H9 (cell line): ENCODE measurements at places on chromosomes 5 and 9.

GRCh38 chr5:168624850-168625364, 45.7 kb upstream of the PANK3 start:
- no peak for DNase-seq

DNA sequence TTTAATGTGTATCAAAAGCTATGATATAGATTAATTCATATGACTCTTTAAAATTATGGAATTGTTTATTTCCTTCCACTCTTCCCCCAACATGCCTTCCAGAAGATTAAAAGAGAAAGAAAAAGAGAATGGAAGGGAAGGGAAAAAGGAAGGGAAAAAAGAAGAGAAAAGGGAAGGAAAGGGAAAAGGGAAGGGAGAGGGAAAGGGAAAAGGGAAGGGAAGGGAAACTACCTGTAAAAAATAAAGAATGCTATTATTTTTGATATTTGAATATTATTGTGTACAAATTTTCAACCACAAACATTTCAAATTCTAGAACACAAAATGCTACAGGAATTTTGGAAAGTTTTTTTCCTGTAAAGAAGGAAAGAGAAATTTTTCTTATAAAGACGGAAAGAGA, 281.7 kb downstream of the SLCO4C1 start:
- no peak for DNase-seq

DNA sequence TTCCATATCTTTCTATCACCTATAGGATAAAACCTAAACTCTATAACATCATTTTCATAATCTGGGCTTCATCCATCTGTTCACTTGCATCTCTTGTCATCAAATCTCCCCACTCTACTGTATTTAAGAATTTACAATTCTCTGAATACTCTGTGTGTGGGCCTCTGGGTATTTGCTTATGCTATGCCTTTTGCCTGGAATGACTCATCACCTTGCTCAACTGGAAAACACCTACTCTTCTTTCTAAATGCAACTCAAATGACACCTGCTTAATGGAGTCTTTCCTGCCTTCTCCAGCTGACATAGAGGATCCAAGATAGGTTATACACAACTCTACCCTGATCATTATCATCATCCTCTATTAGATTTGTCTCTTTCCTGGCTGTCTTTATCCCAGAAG, 421.7 kb downstream of the SPATA31D1 start:
- no peak for DNase-seq

- DNase-seq, result no peak
Measured at GRCh38 chr5:129698661-129699060, 49.2 kb upstream of the MINAR2 start.

- peak; percentile 62 for DNase-seq
Measured at GRCh38 chr9:1005043-1005667, 28.7 kb downstream of the DMRT3 start.

DNA sequence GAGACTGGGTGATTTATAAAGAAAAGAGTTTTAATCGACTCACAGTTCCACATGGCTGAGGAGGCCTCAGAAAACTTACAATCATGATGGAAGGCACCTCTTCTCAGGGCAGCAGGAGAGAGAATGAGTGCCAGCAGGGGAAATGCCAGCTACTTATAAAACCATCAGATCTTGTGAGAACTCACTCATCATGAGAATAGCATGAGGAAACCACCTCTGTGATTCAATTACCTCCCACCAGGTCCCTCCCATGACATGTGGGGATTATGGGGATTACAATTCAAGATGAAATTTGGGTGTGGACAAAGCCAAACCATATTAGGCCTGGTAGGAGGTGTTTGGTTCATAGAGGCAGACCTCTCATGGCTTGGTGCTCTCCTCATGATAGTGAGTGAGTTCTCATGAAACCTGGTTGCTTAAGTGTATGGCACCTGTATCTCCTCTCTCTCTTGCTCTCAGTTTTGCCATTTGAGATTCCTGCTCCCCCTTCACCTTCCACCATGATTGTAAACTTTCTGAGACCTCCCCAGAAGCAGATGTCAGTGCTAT, 39.8 kb downstream of the GAPT start:
- DNase-seq, result no peak

- DNase-seq, result no peak
Measured at GRCh38 chr5:172923539-172923938, 35.7 kb upstream of the RPL26L1 start.

DNA sequence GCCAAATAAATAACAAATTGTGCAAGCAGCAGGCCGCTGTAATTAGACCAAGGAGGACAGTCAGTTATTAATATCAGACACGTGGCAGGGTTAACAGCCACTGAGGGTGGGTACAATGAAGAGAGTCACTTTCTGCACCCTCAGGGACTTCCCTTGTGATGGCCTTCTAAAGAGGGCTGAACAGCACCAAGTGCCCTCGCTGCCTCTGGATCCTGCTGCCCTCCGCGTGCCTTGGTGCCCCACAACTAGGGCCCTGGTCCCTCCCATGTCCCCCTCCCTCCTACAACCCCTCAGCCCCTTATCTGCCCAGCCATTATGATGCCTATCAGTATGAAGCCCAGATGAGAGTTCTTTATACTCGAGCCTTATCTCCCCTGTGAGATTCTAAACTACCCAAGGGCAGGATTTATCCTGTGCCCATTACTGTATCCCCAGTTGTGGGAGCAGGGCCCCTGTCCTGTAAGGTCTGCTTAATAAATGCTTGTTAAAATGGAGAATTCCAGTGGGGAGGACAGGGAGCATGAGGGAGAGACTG, 37.3 kb downstream of the PCDH1 start:
- no peak for DNase-seq

DNA sequence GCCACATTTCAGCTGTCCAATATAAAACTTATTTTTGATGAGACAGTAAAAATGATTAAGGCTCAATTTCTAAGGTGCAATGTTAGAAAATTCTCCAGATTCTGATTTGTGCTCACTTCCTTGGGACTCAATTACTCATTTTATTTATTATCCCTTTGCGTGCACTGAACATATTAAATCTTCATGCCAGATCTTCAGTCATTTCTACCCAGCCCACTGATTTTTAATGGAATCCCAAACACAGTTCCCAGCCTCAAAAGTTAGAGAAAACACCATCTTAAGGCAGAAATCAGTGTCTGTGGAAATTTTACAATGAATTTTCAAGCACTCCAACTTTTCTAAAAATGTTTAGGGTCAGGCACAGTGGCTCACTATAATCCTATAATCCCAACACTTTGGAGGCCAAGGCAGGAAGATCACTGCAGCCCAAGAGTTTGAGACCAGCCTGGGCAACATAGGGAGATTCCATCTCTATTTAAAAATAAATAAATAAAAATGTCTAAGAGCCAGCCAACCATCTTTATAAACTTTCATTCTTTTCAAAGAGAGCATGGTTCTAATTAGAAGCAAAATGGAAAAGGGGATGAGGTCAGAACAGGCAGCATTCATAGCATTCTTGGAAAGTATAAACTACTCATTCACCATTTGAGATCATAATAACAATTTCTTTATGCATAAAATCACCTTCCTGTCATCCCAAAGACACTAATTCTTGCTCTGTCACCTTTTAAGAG, 53.7 kb downstream of the TLE1 start:
- no peak for DNase-seq

DNA sequence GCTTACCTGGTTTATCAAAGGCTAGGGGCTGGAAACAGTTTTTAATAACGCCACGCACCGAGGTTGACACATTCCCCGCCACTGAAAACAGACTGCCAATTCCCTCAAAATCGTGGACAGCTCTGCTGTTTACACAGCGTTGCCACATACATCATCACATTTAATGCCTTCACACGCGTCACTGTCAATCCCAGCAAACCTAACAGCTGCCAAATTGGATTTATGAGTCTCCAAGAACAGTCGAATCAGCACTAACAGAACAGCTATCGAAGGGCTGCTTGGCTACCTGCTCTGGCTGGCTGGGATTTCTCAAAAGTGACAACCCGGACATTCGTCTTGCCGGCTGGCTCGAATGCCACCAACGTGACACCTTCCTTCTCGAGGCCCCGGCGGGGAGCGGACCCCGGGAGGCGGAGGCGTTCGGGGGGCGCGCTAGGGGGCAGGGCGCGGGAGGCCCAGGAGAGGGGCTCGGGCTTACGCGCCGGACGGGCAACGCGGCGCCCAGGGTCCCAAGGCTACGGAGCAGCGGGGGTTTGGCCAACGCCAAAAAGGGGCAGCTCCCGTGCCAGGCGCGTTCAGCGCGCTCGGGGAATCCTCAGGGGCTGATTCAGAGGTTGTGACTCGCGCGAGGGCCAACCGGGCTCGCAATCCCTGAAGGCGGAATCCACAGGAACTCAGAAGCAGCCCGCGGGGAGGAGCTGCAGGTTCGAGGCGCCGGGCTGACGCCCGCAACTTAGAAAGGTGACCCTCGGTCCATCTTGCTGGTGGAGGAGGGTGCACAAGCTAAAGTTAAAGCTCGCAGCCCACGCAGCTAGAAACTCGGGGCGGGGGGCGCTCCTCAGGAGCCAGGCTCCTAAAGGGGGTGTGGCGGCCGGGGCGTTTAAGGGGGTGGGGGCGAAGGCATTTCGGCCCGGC, 1.2 kb downstream of the CDC14B start:
- peak; percentile 34 for DNase-seq

- DNase-seq, result no peak
Measured at GRCh38 chr9:26292943-26293342, 599.7 kb downstream of the CAAP1 start.

DNA sequence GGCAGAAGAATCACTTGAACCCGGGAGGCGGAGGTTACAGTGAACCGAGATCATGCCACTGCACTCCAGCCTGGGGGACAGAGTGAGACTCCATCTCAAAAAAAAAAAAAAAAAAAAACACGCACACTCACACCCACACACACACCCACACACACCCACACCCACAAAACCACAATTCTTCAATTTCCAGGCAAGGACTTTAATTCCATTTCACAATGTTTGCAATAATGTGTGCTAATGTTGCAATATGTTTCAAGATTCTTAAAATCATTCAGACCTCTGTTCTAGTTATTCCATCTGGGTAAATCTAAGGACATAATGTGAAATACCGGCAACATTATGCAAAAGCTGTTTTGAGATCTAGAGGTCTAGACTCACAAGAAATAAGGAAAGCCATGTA, 28.3 kb downstream of the CCDC69 start:
- no peak for DNase-seq
